ENCODE measurements at places on chromosomes 1 and 21.
A peak's percentile ranks its signal among the peaks of the same experiment; 100 is the strongest.

DNA sequence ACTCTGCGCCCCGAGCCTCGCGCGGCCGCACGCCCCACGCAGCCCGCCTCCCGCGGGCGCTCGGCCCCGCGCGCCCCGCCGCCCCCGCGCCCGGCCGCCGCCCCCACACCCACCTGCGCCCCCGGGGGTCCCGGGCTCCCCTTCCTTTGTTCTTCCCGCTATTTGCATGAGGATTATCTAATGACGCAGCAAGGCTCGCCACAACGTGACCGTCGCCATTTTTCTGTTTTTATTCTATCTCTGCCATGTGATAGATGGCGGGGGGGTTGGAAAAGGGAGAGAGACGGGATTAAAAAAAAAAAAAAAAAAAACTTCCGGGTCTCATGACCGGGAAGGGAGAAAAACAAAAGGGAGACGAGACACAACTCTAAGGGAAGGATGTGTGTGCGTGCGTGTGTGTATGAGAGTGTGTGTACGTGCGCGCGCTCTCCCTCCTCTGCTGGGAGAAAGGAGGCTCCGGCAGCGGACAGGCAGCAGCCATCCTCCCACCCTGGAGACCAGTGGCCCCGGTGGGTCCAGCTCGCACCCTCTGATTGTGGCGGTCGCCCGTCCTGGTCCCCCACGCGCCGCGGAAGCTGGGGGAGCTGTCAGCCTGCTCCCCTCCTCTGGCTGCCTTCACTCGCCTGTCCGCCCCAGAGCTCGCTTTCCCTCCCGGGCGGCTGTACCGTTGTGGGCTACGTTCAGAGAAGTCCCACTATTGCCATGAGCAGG is 80.4 kb upstream of the AK4 start:
- DNase-seq, result peak; percentile 36

- DNase-seq, result peak; percentile 68
These were observed 9.5 kb upstream of the KCNA2 start for GRCh38 chr1:110615548-110616130.

GRCh38 chr1:181440510-181440909 is 42.8 kb upstream of the CACNA1E start:
- DNase-seq, result no peak

- no peak for DNase-seq
These were observed 71.5 kb downstream of the IFI44 start for GRCh38 chr1:78721136-78721535.

DNA sequence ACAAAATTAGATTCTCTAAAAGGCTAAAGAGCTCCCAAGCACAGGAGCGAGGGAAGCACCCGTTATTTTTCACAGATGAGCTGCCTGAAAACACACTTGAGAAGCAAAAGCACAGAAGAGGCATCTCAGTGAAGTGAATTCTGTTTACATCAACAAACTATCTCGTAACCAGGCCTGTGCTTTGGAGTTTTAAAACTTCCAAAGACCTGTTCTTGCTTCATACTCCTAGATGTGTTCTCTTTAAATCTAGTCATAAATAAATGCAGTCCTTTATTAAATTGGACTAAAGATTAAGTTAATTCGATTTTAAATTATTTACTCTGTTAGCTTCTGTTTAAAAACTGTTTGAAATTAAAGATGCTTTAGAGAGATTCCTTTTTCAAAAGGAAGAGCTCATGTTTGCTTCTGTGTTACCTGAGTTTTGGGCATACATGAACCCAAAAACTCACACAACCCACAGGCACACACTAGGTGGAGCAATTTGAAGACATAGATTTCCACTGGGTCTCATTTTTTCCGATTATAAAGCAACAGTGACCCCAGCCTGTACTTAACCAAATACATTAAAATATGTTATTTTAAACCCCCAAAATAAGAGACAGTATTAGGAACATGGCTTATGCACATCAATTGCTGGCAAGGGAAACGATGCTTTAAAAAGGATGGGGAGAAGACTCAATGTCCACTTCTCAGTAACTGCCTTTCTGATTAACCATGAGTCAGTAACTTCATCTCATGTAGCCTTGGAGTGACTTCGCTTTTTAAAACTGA is 648.2 kb downstream of the SMYD3 start:
- peak; percentile 3 for DNase-seq

- no peak for DNase-seq
These were observed 36.5 kb downstream of the SYF2 start for GRCh38 chr1:25195835-25196234.

DNA sequence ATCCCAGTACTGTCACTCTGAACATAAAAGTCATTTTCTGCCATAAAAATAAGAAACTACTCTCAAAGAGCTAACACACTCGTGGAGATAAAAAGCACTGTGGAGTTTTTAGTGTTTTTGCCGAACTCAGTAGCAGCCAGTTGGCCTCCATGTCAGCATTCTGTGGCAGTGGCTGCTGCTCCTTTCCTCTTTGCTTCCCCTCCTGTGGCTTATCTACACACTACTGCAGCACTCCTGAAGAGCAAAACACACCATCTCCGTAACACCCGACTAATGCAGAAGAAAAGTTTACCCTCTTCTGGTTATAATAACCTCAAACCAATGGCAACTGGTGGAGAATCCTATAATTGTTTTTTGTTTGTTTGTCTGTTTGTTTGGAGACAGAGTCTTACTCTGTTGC is 44.9 kb downstream of the RAB3GAP2 start:
- no peak for DNase-seq

- DNase-seq, result no peak
These were observed 54.1 kb downstream of the C8A start for GRCh38 chr1:56908619-56909221.
